Neuronal stem cell (in vitro differentiated cells): ENCODE measurements at places on chromosomes 4 and X.

GRCh38 chr4:9964879-9965278 is 56.4 kb downstream of the SLC2A9 start:
- DNase-seq: no peak

DNA sequence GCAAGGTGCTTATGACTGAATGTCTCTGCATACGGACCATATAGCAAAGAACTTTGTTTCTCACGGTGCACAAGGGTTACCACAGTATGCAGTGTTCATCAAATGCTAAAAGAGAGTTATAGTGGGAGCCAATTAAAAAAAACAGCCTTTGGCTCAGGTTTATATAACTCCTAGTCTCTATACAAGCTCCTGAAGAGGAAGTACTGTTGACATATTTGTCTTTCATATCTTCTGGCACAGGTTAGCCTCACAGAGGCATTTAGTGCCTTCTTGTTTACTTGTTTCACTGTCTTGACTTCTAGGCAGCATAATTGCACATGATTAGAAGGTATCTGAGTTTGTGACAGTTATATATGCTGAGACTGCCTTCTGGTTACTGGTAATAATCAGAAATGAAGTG is 158.8 kb upstream of the FAM47C start:
- no peak for DNase-seq

DNA sequence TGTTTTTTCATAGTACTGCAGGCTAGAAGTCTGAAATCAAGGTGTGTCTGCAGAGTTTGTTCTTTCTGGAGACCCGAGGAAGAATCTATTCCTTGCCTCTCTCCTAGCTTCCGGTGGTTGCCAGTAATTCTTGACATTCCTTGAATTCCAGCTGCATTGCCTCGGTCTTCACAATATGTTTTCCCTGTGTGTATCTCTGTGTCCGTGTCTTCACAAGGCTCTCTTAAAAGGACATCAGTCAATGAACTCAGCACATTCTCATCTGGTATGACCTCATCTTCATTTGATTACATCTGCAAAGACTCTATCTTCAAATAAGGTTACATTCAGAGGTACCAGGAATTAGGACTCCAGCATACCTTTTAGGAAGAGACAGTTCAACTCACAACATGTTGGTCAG is 163.4 kb downstream of the BANK1 start:
- peak; percentile 55 for DNase-seq

- DNase-seq: no peak
Measured at GRCh38 chrX:133523526-133523925, 108.2 kb upstream of the GPC4 start.

- no peak for DNase-seq
Measured at GRCh38 chrX:37816766-37817165, 30.6 kb downstream of the DYNLT3 start.

DNA sequence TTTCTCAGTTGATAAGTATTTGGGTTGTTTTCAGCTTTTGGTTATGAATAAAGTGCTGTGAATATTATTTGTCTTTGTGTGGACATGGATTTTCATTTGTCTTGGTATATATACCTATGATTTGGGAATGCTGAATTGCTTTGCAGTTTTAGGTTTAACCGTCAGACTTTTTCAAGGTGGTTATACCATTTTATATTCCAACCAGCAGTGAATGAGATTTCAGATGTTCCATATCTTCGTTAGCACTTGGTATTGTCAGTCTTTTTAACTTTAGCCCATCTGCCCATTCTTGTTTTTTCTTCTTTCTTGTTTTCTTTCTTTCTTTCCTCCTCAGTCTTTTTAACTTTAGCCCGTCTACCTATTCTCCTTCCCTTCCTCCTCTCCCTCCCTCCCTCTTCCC is 106.0 kb downstream of the KDM6A start:
- no peak for DNase-seq

GRCh38 chr4:148730766-148731165 is 288.6 kb upstream of the NR3C2 start:
- no peak for DNase-seq

GRCh38 chr4:14151101-14151500 is 523.6 kb upstream of the BOD1L1 start:
- DNase-seq: no peak

- no peak for DNase-seq
Measured at GRCh38 chr4:176013476-176014247, 52.0 kb upstream of the WDR17 start.

GRCh38 chrX:38654302-38654701 is 93.0 kb downstream of the TSPAN7 start:
- no peak for DNase-seq

- no peak for DNase-seq
Measured at GRCh38 chr4:2352171-2352570, 66.3 kb downstream of the ZFYVE28 start.

DNA sequence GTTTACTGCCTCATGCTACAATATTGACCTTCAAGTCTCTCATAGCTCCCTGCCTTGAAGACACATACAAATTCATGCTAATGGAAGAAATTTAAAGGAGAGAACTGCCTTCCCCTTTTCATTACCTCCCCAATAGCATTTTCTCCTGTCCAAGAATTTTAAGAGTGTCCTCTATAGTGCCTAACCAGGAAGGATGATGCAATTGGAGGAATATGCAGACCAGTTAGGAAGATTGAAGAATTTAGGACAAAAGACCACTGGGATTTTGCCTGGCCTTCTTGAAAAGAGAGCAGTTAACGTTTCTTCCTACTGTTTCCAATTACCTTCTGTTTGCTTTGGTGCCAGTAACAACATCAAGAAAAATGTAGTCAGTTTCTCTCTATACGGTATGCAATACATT is 443.9 kb downstream of the INPP4B start:
- DNase-seq: no peak

DNA sequence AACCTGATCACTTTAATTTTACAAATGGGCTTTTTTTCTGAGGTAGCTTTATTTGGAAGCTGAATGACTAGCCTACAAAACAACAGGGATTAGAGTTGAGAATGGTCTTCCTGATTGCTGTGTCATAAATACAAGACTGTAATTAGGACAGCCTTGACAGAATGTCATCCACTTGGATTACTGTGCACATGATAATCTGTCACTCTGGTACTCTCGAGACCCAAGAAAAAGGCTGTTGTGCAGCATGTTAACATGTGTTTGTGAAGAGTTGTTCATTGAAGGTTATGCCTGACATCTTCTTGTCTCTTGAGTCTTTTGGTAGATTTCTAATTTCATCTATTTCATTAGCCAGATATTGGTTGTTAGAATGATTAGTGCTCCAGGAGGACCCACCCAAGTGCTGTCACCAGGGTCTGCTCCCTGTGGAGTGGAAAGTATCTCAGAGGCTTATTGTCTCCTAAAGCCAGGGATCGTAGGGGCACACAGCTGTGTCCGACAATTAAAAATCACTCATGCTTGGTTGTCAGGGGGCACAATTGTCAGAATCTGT is 212.2 kb upstream of the GPRIN3 start:
- no peak for DNase-seq

DNA sequence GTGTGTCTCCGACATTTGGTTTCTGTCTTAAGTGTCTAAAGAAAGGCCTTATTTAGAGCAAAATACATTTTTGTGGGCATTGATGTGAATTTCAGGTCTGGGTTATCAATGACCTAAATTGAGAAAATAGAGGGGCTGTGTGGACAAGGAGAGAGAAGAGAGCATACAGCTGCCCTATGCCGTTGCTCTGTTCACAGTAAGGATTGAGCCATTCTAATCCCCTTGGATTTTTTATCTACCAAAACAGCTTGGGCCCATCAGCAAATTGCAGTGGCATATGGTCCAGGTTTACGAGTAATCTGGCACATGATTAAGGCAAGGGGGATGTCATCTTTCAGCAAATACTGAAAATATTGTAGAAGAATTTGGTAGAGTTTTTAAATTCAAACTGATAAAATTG is 210.2 kb downstream of the ANTXR2 start:
- no peak for DNase-seq

DNA sequence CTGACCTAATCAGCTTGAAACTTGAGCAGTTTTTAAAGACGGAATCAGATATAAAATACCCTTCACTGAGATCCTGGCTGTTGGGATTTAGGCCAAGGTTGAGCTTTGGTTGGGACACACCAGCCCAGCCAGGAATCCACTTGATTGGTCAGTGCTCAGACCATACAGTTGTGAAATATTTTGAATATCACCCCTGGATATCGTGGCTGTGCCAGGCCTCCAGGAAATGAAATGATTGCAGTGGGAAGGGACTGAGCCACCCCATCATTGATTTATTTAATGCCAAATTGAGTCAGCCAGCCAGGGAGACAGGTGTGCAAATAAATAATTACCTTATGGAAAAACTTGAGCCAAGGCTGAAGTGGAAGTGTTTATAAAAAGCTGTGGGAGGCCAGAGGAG is 128.4 kb upstream of the SCML1 start:
- no peak for DNase-seq

DNA sequence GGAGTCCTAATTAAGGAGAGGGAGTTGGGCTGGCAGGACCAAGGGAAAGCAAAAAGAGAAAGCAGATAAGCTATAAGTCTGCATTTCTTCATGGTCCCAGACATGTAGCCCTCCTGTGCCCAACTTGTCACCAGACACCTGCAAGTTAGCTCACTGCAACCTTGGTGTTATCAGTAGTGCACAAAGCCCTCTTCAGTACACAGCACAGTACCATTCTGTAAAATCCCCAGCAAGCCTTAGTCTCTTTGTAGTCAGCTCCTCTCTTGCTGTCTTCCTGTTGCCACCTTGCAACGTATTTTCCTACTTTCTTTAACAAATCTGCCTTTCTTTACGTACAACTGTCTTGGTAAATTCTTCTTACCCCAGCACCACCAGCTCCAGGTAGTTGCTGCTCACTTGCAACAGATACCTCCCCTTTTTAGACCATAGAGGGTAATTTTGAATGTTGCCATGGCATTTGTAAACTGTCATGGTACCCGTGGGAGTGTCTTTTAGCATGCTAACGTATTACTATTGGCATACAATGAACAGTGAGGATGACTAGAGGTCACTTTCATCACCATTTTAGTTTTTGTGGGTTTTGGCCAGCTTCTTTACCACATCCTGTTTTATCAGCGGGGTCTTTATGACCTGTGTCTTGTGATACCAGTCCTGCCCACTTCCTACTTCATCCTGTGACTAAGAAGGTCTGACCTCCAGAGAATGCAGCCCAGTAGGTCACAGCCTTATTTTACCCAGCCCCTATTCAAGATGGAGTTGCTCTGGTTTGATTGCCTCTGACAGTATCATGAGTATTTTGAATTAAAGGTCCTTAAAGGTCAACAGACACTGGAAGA is 28.3 kb upstream of the AP1S2 start:
- no peak for DNase-seq

DNA sequence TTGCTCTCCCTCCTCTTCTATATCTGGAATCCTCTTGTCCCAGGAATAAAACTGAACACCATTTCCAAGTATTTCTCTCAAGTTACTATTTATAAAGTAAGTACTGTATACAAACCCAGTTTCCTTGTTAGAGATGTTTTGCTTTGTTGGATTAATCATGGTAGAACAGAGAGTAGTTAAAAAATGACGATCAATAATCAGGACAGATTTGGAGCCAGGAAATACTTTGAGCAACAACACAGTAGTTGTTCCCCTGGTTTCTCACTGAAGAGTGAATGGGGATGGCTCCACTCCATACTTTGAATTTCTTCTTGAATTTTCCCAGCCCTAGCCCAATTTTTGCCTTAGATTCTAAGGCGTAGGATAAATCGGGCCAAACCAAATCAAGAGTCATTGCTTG is 21.4 kb downstream of the MGST2 start:
- DNase-seq: no peak

DNA sequence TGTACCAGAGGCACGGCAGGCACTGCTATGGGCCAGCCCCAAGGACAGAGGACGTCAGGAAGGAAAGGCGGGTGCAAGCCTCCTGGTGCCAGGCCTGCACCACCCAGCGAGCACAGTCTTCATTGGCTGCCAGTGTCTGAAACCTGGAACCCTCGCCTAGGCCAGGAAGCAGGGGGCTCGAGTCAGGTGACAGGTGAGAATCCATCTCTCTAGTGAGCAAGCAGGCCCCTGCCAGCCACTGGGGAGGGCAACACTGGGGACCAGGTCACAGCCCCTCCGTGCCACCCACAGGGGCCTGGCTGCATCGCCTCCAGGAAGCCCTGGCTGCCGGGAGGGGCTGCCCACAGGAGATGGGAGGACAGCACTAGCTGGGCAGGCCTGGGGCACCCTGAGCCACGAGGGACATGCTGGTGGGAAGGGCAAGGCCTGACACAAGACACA is 6.9 kb upstream of the HAUS3 start:
- DNase-seq: no peak

- DNase-seq: no peak
Measured at GRCh38 chr4:158319880-158320279, 109.6 kb downstream of the TMEM144 start.

- no peak for DNase-seq
Measured at GRCh38 chr4:99943904-99944437, 2.4 kb downstream of the DNAJB14 start.

DNA sequence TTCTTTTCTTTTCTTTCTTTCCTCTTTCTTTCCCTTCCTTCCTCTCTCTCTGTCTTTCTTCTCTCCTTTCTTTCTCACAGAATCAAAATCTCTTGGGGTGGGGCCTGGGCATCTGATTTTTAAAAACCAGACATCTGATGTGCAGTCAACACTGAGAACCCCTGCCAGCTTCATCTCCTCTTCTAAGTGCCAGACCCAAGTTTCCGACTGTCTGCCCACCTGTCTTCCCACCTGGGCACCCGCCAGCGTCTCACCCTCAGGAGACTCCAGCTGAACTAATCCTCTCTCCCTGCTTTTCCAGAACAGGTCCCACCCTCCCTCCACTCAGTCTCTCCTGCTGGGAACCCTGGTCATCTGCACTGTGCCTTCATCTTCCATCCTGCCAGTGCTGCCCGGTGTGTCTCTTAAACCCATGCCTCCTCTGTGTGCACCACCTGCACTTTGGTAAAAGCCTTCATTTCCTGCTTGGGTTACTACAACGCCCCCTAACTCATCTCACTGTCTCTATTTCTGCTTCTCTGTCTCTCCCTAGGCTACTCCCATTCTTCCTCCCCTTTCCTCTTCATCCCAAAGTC is 2.8 kb downstream of the SOD3 start:
- no peak for DNase-seq
